ENCODE measurements at places on chromosomes 6 and 20.

DNA sequence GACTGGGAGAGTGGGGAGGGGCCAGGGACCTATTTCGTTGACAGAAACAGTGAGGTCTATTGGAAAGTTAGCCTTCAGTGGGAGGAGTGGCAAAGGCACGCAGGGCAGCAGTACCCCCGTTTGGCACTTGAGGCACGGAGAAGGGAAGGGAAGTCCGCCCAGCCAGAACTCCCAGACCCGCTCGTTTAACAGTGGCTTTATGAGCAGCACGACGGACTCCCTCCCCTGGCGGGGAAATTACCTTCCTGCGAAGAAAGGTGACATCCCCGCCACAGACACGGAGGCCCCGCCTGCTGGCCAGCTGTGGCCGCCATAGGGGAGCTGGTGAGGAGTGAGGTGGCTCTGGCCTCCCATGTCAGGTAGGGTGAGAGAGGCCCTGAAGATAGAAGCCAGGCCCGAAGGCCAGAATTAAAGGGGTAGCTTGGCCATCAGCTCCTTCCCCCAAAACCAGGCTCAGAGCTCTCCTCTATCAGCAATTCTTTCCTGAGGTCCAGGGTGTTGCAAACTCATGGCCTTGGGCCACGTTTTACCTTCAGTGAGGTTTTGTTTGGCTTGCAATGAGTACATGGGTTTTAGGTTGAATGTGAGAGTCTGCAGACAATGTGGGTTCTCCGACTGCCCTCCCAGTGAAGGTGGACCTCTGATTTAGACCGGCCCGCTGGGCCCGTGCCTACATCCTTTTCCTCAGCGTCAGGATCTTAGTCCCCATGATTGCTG, 123.7 kb downstream of the MRPL14 start:
- no peak for DNase-seq

GRCh38 chr6:145267076-145267867, 468.0 kb downstream of the EPM2A start:
- DNase-seq, result no peak

- DNase-seq, result no peak
Observed at GRCh38 chr20:37243937-37244571, 17.6 kb downstream of the GHRH start.

DNA sequence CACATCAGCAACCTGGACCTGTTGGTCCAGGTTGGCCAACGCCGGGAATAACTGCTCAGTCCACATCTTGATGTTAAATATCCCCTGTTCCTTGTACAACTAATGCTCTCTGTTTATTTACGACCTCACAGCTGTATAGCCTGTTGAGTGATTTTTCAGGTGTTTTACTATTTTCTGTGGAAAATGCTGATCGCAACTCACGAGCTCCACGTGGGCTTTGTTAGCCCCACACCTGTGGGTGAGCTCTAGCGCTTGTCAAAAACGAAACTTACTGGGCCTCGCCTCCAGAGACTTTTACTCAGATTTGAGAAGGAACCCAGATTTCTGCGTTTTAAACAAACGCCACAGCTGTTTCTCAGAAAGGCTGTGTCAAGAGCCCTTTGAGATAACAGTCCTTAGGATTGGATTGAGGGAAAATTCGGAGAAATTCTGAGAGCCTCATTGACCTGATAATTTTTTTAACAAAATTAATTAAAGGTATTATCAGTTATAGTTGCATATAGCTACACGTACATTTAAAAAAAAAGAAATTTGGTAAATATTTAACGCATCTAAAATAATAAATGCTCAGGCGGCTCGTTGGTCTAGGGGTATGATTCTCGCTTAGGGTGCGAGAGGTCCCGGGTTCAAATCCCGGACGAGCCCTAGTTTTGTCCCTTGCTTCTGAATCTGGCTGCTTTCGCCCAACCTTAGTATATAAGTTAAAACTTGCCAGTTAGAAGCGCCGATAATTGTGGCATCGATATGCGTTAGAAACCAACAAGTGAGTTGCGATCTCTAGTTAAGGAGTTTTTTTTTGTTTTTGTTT, 16.7 kb downstream of the HMGN4 start:
- DNase-seq, result peak; percentile 32

- DNase-seq, result no peak
Observed at GRCh38 chr6:53306819-53307347, 41.9 kb downstream of the ELOVL5 start.

DNA sequence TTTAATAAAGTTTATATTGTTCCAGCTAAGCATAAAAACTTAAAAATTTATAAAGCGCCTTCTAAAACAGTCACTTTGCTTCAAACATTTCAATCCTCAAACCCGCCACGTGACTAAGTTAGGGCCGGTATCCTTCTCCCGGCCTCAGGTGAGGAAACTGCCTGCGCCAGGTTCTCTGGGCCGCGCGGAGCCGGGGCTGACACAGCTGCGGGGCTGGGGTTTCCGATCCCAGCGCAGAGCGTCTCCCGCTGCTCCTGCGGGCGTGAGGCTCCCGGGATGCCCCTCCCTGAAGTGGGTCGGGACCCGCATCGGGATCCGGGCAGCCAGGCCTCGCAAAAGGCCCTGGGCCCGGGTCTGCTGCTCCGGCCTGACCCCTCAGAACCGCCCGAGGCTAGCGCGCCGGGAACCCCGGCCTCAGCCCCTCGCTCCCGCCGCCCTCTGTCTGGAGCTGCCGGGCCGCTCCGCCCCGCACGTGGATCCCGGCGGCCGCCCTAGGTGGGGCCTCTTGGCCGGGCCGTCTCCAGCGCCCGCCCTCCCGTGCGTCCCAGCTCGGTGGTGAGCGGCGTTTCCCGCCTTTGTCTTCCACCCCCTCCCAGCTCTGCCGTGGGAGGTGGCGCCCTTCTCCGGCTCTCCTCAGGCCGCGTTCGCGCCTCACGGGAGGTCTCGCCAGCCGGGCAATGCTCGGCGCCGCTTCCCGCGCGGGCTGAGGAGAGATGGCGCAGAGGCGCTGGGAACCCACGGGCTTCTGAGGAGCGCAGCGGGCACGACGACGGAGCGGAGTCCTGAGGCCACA, 267.9 kb downstream of the DLL1 start:
- no peak for DNase-seq

Data from GF-D8 (cell line).